ENCODE measurements at places on chromosomes 16 and 17.

GRCh38 chr16:85759631-85760419, 8.9 kb upstream of the C16orf74 start:
- DNase-seq: no peak

DNA sequence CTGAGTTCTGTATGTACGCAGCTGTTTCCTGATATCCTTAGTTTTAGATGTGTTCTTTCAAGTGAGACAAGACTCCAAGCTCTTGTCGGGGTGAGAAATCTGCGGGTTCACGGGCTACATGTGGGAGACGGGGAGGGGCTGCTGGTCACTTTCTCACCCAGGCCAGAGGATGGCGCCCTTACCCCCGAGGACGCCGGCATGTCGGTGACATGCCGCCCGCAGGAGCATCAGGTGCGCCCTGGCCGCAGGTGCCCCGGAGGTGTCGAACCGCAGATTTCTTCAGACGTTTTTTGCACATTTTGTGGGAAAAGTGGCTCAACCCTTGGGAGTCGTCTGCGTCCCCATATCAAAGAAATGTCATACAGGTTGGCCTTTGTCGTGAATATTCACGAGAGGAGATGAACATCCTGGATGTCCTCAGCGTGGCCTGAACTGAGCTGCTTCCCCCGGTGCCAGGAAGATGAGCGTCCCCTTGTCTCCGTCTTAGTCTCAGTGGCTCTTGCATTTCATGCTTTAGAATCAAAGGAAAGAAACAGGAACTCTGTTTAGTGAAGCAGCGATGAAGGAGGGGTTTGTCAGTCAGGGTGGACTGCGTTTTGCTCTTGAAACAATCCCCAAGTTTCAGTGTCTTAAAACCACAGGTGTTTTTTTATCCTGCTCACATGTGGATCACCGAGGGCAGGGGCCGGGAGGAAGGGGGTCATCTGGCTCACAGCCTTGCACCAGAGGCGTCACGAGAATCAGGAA, 75.4 kb upstream of the ZNF750 start:
- DNase-seq: no peak

GRCh38 chr17:70961341-70961740, 792.0 kb downstream of the KCNJ2 start:
- DNase-seq: no peak

GRCh38 chr17:44307387-44308186, 814 bp upstream of the RUNDC3A start:
- no peak for DNase-seq

DNA sequence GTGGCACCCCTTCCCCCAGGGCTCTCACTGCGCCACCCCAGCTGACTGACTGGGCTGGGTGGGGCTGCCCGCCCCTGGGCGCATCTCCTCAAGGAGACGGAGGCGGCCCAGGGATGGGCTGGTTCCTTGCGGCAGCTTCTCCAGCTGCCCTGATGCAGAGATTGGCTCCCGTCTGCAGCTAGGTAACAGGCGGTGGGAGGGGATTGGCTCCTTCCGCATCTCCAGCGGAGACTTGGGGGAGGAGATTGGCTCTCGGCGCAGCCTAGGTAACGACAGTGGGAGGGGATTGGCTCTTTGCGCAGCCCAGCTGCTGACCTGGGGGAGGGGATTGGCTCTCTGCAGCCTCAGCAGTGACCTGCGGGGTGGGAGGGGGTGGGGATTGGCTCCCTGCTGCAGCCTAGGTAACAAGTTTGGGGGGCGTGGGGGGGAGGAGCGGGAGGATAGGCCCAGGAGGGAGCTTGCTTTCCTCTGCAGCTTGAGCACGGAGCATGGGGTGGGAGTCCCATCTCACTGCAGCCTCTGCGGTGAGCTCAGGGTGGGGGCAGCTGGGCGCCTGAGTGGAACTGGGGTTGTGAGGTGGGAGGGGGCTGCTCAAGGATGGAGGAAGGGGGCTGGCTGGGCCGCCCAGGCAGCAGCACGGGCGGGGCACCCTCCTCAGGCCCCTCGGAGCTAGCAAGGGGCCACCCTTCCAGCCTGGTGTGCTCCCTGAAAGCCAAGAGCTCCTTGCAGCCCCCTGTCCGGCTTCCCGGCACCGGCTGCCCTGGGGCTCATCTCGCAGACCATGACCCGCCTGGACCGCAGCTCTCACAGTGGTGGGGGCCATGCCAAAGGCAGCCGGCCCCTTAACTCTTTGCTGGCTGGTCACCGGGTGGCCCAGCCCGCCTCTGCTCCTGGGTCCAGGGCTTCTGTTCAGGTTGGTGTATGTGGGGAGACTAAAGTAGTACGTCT, 6.4 kb downstream of the NFE2L1 start:
- no peak for DNase-seq

- no peak for DNase-seq
Observed at GRCh38 chr16:85049706-85050305, 22.2 kb downstream of the KIAA0513 start.

DNA sequence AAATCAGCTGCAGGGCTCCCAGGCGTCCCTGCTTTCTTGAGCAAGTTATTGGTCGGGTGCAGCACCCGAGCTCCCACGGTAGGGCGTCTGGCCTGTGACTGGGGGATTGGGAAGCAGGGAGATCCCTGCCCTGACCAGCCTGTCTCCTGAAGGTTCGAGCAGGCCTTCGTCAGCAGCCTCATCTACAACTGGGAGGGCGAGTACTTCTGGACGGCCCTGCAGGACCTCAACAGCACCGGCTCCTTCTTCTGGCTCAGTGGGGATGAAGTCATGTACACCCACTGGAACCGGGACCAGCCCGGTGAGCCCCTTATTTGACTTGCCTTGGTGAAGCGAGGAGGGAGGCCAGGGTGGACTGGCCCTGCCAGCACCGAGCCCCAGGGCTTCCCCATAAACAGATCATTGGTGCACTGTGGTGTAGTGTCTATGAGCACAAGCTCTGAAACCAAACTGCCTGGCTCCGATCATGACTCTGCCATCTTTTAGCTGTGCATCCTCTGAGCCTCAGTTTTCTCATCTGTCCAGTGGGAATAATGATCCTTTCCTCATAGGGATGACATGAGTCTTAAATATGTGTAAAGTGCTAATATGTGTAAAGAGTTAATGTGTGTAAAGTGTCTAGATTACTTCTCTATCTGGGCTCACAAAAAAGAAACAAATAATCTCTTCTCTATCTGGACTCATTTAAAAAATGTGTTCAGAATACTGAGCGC, 48.9 kb downstream of the MRC2 start:
- no peak for DNase-seq

- DNase-seq: no peak
Observed at GRCh38 chr17:2897605-2898004, 101.4 kb downstream of the RAP1GAP2 start.

- no peak for DNase-seq
Observed at GRCh38 chr17:38877130-38877851, 7.4 kb downstream of the LASP1 start.

GRCh38 chr16:46986438-46986837, 13.0 kb upstream of the DNAJA2 start:
- no peak for DNase-seq

- DNase-seq: no peak
Observed at GRCh38 chr17:75205793-75206163, 299 bp downstream of the NUP85 start.

GRCh38 chr17:2388020-2388682, 12.7 kb downstream of the MNT start:
- no peak for DNase-seq

- no peak for DNase-seq
Observed at GRCh38 chr17:75642784-75643642, 9.8 kb downstream of the SMIM5 start.

DNA sequence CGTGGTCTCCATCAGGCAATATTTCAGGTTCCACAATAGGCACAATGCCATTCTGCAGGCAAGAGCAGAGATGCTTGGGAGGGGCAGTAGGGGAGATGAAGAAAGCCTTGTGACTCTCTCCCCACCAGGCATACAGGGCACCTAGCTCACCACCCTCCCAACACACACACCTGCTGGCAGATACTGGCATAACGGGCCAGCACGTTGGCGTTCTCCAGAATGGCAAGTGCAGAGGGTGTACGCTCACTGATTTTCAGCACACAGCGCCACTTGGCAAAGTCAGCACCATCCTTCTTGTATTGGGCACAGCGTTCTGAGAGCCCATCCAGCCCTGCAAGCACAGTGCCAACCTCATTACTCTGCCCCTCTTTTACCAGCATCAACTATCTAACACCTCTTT, 2.2 kb downstream of the ALDOC start:
- DNase-seq: no peak

GRCh38 chr16:70658921-70659320, 12.6 kb downstream of the IL34 start:
- no peak for DNase-seq

DNA sequence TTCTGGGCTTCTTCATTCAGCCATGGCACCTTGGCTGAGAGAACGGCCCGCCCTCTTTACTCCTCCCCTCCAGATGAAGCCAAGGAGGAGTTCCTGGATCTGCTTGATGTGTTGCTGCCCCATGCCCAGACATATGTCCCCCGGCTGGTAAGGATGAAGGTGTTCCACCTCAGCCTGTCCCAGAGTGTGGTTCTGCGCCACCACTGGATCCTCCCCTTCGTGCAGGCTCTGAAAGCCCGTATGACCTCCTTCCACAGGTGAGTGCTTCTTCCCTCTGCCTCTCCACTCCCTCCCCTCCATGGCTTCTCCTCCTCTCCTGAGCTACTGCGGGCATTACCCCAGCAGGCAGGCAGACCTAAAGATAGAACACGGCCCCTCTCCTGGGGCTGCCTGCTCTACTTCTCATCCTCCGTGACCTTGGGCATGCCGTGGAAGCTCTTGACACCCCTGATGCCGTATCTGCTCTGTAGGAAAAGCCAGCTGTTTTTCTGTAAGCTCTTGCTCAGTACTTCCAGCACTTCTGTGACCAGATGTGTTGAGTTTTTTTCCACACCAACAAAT, 8.7 kb downstream of the USB1 start:
- no peak for DNase-seq

- no peak for DNase-seq
Observed at GRCh38 chr17:72399608-72400487, 279.0 kb downstream of the SOX9 start.

DNA sequence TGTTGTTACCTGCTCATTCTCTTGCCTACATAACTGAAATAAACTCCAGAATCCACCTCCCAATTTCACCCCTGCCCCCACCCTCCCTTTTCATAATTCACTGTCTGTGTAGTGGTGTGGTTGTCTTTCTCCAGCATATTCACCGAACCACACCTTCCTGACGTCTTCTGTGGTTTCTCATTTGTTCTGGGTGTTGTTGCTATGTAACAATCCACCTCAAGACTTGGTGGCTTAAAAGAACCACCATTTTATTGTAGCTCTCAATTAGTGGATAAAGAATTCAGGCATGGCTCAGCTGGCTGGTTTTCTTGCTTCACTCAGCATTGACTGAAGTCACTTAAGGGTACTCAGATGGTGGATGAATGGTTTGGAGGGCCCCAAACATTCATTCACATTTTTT, 229.8 kb downstream of the MAF start:
- DNase-seq: no peak

- peak; percentile 55 for DNase-seq
Observed at GRCh38 chr16:66961065-66961744, at the start of gene CES3. TSS of gene CES3 (plus strand) at chr16:66961266. CDS start at chr16:66961308, 42 bp downstream.

- no peak for DNase-seq
Observed at GRCh38 chr16:76162046-76162445, 115.2 kb upstream of the CNTNAP4 start.

- DNase-seq: no peak
Observed at GRCh38 chr17:6046931-6047330, 23.2 kb upstream of the WSCD1 start.

DNA sequence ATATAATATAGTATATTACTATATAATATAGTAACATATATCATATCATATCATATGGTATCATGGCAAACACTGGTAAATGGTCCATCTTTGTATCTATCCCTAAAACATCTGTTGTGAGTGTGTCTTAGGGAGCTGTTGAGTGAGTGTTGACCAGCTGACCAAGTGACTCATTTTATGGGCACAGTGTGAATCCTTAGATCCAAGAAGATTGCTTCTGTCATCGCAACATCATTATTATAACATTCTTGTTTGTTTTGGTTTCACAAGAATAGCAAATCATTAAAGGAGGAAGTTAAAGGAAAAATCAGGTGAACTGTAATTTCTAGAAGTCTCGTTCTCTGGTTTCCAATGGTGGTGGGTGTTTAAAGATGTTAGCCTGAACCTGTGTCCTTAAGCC, 11.7 kb upstream of the MAF start:
- no peak for DNase-seq

GRCh38 chr16:70250748-70251628, 752 bp downstream of the EXOSC6 start:
- DNase-seq: peak; percentile 39

DNA sequence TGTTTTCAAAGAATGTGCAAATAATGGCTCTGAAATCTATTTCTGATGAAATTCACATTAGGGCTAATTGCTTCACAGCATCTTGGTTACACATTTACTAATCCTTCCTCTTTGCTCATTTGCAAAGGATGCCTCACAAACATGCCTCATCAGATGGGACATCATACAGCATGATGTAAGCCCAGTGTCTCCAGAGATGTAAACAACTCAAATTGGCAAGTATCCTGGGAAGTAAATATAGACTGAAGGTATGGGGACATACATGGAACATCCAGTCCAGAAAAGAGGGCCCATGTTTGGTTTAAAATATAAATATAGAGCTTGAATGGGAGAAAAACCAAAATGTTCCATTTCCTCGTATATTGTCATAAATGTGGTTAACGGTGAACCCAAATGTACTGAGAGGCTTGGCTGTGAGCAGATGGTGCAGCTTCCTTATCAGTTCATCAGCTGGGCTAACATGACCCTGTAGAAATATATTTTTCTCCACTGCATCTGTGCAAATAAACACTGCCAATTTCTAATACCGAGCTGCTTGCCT, 142.9 kb upstream of the NUDT7 start:
- no peak for DNase-seq

DNA sequence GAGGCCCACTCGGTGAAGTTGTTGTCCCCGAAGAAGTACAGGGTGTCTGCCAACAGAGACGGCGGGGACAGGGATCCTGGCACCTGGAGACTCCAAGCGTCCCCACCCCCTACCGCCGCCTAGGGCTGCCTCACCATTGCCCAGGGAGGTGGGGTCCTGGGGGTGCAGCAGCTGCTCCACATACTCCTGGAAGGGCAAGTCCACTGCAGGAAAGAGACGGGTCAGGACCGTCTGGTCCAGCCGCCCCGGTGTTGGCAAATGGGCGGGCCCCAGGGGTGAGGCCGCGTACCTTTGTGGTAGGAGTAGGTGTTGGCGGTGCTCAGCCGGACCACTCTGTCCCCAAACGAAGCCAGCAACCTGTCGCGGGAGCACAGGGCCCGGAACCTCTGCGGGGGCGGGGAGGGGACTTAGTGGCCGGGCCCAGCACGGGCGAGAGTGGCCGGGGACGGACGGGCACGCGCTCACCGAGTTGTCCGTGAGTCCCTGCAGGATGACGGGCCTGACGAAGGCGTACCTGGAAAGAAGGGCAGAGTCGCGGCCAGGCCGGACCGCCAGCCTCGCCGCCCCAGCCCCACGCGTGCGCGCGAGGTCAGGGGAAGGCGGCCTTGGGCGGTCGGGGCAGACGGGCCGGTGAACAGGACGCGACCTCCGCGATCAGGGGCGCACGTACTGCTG, 601 bp downstream of the JMJD8 start:
- DNase-seq: no peak

GRCh38 chr16:55846598-55847346, 13.9 kb upstream of the CES1 start:
- no peak for DNase-seq
